Pons (tissue), 1 donor: ENCODE measurements at places on chromosomes 16 and 17.

DNA sequence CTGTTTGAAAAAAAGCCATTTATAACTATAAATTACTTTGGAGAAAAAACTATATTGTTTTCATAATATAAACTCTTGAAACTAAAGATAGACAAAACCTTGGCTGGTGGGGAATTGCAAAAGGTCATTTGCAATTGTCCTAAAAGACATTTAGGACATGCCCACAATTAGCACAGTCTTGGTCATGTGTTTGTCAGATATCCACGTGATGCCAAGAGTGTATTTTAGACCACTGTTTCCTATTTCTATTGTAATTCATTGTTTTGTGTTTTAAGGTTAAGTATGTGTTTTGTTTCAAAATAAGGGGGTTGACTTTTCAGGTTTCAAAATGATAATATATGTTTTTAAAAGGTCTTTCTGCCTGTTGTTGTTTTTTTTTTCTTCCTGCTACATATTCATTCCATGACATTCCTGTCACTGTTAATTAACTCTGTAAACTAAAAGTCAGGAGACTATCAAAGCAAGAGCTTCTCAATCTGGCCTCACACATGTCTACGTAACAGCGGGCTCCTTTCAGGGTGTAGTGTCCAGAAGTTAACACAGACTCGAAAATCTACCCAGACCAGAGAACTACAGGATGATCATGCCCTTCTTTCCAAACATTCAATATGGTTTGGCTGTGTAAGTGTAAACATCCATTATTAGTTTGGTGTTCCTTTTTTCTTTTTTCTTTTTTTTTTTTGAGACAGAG lies 58.7 kb downstream of the COG7 start:
- DNase-seq = no peak

GRCh38 chr17:82240506-82241182 lies 11.8 kb downstream of the SLC16A3 start:
- no peak for DNase-seq

GRCh38 chr16:80924372-80924978 lies 82.2 kb downstream of the CMC2 start:
- DNase-seq = no peak

GRCh38 chr17:44213403-44214229 lies 5.9 kb downstream of the UBTF start:
- DNase-seq = no peak

- peak; percentile 6 for DNase-seq
Observed at GRCh38 chr17:12242345-12242954, 221.8 kb downstream of the MAP2K4 start.

GRCh38 chr17:17971431-17972125 lies 622 bp downstream of the TOM1L2 start:
- peak; percentile 20 for DNase-seq

- DNase-seq = no peak
Observed at GRCh38 chr16:29644973-29645693, 17.9 kb upstream of the SPN start.

DNA sequence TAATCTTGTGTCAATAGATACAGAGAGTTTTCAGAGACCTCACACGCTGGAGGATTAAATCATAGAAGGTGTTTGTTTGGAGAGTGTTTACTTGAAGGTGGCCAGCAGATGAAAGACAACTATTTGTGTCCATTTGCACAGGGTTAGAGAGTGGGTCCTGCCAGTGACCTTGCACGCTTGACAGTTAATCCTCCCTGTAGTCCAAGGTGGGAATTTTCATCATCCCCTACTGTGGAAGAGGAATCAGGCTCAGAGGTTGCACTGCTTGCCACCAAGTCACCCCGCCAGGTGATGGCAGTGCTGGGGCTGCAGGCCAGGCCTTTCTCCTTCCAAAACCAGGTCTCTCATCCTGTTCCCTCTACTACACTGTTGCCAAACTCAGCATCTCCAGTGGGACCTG lies 12.3 kb downstream of the CDH1 start:
- no peak for DNase-seq

- no peak for DNase-seq
Observed at GRCh38 chr17:80880648-80880985, 111.0 kb upstream of the CHMP6 start.

- DNase-seq = no peak
Observed at GRCh38 chr17:49971848-49972485, 3.0 kb downstream of the DLX4 start.

GRCh38 chr16:12767897-12768296 lies 35.8 kb downstream of the CPPED1 start:
- DNase-seq = no peak

- DNase-seq = no peak
Observed at GRCh38 chr17:82121246-82121645, 23.2 kb upstream of the FASN start.

- no peak for DNase-seq
Observed at GRCh38 chr16:1655909-1656807, 21.9 kb upstream of the JPT2 start.
